Pancreas (tissue), 10 donors: ENCODE measurements at places on chromosomes 11 and 22. TPM values are rescaled to one million over a fixed set of nuclear protein-coding genes. Genes with fewer than 3 reads are reported as not detected.

OR4D6 gene
- not detected for total RNA-seq

MFRP gene
- total RNA-seq = not detected

PRG3 gene
- not detected for total RNA-seq

SESN3 gene
- 3.3 TPM for total RNA-seq

KCNQ1OT1 gene
- 0.83 TPM for total RNA-seq
